Stimulated activated CD8-positive, alpha-beta memory T cell treated with anti-CD3 and anti-CD28 coated beads, Interleukin-15, amount 100 ng/mL, for 24 hours (primary cell): ENCODE measurements at places on chromosomes 4 and X.

- DNase-seq = no peak
These were observed 71.8 kb downstream of the SUPT20HL2 start for GRCh38 chrX:24241822-24242648.

DNA sequence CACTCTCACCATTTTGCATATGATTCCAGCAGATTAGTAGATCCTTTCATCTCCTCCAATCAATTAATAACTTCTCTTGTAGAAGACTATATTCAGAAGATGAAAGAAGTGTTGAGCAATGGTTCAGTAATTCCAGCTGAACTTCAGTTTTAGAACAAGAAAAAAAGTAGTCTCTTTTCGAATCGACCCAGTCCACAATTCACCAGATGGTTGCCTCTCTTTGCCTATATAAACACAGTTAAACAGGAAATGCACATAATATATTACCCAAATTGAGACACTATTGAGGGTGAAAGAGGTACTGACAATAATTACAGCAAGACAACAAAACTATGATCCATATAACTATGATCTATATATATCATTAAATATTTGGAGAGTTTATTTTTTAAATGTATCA, 16.8 kb upstream of the FAM241A start:
- no peak for DNase-seq

DNA sequence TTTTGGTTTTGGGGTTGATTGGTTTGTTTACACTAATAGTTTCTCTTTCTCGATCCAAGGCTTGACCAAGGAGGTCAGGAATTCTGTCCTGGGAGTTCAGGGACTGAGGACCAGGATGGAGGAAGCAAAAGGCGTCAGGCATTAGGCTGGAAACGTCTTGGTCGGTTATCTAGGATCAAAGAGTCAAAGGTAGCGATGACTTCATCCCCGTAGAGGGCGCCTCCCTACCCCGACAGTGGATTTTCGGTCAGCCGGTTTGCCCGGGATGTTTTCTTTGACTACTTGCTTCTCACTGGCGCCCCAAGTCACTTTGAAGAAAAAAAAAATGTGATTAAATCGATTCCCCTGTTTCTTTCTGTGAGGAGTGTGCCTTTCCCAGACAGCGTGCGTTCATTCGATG, 980 bp upstream of the FHDC1 start:
- DNase-seq = no peak

DNA sequence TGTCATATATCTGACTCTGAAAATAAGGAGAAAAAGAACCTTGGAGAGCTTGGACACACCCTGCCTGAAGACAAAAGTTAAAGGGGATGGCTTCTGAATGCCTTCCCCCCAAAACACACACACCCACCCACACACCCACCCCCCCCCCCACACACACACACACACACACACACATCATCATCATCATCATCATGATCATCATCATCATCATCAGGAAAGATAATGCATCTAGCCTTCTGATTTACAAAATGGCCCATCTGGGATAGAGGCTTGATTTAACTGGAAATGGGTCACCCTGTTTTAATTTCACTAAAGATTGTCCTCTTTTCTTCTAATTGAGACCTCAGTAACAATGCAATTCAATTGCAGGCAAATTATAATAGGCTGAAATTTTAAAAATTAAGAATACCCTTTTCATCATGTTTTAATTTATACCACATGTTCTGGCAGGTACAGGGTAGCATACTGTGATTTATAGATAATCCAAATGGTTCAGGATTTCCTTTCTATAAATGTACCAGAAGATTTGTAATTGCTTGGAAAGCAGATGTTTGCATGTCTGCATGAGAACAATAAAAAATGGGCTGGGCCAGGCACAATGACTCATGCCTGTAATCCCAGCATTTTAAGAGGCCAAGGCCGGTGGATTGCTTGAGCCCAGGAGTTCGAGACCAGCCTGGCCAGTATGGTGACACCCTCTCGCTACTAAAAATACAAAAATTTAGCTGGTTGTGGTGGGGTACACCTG, 56.5 kb downstream of the TRIM2 start:
- no peak for DNase-seq

DNA sequence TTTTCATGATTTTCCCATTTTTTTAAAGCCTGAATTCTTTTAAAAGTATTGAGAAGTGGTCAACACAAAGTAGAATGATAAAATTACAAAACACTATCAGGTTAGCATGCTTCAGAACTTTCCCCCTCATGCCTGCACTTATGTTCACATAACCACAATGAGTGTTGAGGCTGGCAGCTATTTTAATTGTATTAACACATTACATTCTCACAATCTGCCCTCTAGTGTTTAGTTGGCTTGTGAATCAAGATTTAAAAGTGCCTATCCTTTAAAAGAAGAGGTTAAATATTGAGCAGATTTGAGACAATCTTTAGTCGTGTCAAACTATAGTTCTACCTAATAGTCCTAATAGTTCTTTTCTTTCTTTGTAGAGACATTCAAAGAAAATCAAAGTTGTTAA, 93.6 kb upstream of the NAP1L5 start:
- no peak for DNase-seq

DNA sequence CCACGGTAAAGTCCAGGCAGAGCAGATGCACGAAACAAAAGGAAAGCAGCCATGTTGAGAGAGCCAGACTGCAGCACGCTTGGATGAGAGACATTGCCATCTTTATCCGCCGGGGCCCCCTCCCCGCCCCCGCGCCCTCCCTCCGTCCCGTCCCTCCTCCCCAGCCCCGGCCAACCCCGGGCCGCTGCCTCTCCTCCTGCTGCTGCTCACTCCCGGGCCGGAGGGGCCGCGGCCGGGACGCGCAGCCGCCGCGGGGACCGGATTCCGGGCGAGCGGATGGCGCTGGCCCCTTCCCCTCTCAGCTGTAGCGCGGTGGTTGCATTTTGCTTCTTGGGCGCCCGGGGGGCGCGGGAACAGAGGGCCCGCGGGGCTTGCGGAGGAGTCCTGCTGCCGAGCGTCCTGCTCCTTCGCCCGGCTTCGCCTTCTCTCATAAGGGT, 542 bp downstream of the RNF150 start:
- no peak for DNase-seq
